ENCODE measurements at places on chromosomes 12 and 14.

- no peak overlapping the region for H3K4me3 ChIP-seq
- peaks cover 5% of the 10 kb centered on the region for H3K4me1 ChIP-seq
- no peak overlapping the region for H3K27ac ChIP-seq
- no peaks in the 10 kb centered on the region for H3K27me3 ChIP-seq
- H3K36me3 ChIP-seq, result no peaks in the 10 kb centered on the region
These were observed 87.2 kb downstream of the PPM1H start for GRCh38 chr12:62847709-62848108.

DNA sequence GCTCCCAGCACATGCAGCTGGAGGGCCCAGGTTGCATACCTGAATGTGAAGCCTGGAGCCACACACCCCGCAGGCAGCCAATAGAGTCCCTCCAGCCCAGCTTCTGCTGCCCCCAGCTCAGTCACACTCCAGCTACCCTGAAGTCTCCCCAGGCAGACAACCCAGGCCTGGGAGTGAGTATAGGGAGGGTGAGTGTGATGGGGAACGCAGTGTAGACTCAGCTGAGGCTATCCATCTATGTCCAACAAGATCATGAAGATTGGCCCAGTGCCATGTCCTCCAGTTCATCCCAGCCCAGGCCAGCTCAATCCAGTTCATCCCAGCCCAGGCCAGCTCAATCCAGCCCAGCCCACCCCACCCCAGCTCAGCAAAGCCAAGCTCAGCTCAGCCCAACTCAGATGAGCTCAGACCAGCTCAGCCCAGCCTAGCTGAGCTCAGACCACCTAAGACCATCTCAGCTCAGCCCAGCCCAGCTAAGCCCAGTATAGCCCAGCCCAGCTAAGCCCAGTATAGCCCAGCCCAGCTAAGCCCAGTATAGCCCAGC is 330.4 kb downstream of the TMEM121 start:
- H3K27me3 ChIP-seq, result peaks cover 5% of the 10 kb centered on the region
- H3K4me1 ChIP-seq, result no peaks in the 10 kb centered on the region
- no peak overlapping the region for H3K27ac ChIP-seq
- no peak overlapping the region for H3K4me3 ChIP-seq
- H3K36me3 ChIP-seq, result no peaks in the 10 kb centered on the region
- no peak for DNase-seq

DNA sequence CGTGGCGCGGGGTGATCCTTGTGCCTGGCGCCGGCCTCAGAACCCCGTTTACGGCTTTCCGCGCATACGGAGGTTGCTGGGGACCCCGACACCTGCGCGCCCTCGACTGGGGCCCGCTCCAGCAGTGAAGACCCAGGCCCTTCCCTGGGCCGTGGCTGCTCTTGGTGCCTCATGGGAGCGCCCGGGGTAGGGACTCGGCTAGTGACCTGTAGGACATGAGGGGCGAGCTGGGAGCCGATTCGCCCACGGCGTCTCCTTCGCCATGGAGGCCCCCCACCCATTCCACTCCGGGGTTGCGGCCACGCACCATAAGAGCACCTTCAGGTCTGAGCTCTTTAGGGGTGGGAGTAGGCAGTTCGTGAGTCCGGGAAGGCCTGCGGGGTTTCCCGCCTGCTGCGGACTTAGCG is 14.2 kb upstream of the PAX9 start:
- H3K4me3 ChIP-seq, result peak overlapping the region; percentile 44
- peaks cover 81% of the 10 kb centered on the region for H3K27me3 ChIP-seq
- DNase-seq, result no peak
- H3K4me1 ChIP-seq, result peaks cover 11% of the 10 kb centered on the region

DNA sequence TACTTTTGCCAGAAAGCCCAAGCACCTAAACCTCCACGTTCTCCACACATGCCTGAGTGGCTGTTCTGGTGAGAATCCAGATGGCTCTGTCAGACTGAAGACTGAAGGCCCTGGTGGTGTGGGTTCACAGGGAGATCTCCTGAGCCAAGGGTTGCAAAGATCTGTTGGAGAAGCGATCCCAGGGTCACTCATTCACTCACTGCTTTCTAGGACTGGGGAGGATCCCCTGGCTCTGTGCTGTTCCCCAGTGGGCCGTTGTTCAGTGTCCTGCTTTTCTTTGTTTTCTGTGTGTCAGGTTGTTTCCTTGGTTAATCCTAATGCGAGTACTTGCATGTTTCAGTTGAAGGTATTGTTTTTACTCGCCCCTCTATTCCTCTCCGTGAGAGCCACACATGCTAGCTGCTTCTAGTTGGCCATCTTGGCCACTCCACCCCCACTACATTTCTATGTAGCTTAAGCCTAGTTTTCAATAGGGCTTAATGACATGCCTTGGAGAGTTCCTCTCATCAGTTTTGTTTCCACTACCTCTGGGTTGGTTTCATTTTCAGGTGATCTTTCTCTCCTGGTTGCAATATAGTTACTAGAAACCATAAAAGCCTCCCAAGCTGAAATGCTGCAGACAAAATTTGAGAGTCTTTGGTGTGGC is 144.5 kb upstream of the SLC38A2 start:
- H3K36me3 ChIP-seq, result no peaks in the 10 kb centered on the region
- peaks cover 17% of the 10 kb centered on the region for H3K4me1 ChIP-seq
- no peak overlapping the region for H3K4me3 ChIP-seq
- H3K27ac ChIP-seq, result peak overlapping the region; percentile 9
- no peaks in the 10 kb centered on the region for H3K27me3 ChIP-seq
- DNase-seq, result no peak

DNA sequence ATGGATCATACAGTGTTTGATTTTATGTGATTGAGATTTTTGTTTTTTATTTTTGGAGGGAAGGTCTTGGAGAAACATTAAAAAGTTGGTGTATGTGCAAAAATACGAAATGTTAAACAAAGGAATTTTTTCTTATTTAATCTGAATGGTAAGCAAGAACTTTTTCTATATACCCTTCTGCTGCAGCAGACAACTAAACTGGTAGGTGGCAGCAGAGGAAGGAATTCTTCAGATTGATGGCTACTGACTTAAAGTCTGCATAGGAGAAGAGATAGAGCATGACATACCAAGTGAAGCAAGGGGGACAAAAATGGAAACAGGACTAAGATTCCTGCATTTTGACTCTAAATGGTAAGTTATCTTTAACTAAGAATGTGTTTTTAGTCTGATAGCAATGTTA is 42.0 kb upstream of the A2ML1 start:
- peaks cover 17% of the 10 kb centered on the region for H3K36me3 ChIP-seq
- no peak for DNase-seq
- no peak overlapping the region for H3K27ac ChIP-seq
- H3K4me3 ChIP-seq, result no peak overlapping the region
